Smooth muscle cell of the umbilical artery (primary cell): ENCODE measurements at places on chromosomes 3 and 15. TPM values are rescaled to one million over a fixed set of nuclear protein-coding genes. Genes with fewer than 3 reads are reported as not detected.

Gene SLC24A5
- not detected in 2 replicates for total RNA-seq

Gene NTRK3
- 1.2 and 3.2 TPM in 2 replicates for total RNA-seq

Gene C3orf22
- not detected in 2 replicates for total RNA-seq

Gene SH2D7
- not detected in 2 replicates for total RNA-seq

Gene PLSCR5
- total RNA-seq = not detected in 2 replicates

Gene THRB
- total RNA-seq = not detected in 2 replicates

Gene PLS1
- 2.7 and 3.2 TPM in 2 replicates for total RNA-seq

Gene CYP1A2
- total RNA-seq = not detected in 2 replicates
